ENCODE measurements at places on chromosomes 13 and 19.

GRCh38 chr13:105341758-105342157 is 1193.7 kb downstream of the EFNB2 start:
- no peak for DNase-seq

DNA sequence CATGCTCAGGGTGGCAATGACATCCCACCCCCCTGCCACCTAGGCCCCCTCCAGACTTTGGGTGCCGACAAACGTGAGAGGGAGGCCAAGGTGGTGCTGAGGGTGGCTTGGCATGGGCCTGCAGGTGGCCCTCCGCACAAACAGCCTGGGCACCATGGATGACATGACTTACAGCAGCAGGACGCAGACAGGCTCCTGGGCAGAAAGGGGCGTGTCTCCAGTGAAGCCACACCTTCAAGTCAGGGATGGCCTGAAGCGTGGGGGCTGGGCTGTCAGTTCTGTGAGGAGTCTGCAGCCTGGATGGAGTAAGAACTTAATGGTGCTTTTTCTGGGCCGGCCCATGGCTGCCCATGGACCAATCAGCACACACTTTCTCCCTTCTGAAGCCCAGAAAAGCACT is 25.3 kb downstream of the POMP start:
- no peak for DNase-seq

- no peak for DNase-seq
These were observed 117.8 kb downstream of the NALCN start for GRCh38 chr13:101298517-101298916.

GRCh38 chr19:55489711-55490477 is 1.7 kb downstream of the SSC5D start:
- no peak for DNase-seq

- no peak for DNase-seq
These were observed 13.2 kb upstream of the URI1 start for GRCh38 chr19:29928831-29929230.

DNA sequence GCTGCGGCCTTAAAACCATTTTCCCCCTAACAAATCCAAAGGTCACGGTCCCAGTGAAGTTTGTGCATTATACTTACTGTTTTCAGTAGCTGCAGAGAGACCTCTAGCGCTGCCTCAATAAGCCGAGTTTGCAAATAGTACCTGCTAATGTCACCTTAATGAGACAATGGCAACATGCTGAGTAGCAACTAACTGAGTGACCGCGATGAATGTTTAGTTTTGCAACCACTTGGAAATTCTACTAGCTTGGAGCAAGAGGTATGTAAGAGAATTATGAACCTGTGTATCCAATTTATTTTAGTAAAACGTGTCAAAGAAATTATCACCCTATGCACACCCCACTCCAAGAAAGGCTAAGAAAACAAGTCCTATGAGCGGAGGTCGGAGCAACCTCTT is 1.2 kb downstream of the KPNA3 start:
- no peak for DNase-seq

DNA sequence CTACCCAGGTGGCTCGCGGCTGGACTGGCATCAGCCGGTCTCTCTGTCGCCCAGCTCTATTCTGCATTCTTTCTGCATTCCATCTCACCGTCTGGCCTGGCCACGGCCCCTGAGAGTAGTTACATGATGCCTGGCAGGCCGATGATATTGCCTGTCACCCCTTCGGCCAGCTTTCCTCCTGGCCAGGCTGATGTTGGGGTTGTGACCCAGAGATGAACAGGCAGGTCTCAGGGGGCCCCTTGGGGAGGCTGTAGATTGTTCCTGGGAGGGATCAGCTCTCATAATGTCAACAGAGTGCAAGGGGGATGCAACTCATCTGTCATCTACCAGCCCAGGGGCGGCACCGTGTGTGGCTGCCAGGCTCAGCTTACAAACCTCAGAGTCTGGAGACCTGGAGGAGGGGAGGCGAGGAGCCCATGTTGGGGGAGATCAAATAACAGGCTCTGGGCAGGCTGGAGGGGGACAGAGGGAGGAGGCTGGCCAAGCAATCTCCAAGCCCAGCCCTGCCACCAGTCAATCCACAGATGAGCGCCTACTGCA is 13.6 kb upstream of the FBXO17 start:
- DNase-seq, result no peak

DNA sequence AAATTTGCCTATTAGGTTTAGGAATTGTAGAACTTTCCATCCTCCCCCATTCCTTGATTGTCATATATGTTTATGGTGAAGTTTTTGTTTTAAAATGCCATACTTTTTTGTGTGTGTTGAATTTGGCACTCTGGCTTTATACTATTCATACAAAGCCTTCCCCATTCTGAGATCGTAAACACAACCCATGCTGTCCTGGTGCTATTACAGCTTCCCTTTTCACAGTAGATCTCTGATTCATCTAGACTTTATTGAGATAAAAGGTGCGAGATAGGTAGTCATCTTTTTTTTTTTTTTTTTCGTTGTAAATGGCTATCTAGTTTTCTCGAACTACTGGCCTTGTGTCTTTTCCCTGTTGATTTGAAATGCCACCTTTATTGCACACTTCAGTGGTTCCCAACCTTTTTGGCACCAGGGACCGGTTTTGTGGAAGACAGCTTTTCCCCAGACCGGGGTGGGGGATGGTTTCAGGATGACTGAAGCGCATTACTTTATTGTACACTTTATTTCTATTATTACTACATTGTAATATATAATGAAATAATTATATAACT is 94.6 kb downstream of the LRCH1 start:
- no peak for DNase-seq

DNA sequence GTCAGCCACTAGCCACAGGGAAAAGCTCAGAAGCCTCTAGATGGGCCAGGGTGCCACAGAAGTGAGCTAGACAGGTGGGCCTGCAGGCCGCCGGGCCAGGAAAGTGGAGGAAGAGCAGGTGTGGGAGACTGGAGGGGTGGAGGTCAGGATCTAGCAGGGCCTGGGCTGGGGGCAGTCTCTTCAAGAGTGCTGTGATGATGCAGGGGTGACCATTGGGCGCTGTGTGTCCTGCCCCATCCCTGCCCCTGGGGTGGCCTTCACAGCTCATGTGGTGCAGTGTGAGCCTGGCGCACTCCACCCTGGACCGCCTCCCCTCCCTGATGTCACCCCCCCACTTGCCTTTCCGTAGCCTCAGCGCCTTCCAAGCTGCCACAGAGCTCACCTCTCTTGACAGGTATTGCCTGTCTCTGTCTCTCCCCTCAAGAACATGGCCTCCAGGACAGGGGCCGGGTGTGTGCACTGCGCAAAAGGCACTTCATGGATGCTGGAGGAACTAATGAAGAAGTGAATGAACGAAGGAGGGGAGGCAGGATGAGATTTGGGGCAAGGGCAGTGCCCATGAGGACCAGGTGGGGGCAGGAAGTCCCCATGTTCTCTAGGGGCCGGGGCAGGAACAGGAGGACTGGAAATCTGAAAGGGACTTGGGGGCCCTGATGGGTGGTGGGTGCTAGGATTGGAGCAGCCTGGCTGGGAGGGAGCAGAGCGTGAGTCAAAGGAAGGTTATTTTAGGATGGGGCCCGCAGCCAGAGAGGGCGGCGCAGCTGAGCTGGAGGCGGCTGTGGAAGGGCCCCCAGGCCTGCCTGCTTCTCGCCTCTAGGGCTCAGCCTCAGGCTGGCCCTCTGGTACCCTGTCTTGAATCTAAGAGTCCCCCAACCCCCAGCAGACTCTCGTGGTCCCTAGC is 6.6 kb downstream of the SSBP4 start:
- DNase-seq, result no peak

- no peak for DNase-seq
These were observed 20.0 kb upstream of the SPACA7 start for GRCh38 chr13:112356190-112356589.

DNA sequence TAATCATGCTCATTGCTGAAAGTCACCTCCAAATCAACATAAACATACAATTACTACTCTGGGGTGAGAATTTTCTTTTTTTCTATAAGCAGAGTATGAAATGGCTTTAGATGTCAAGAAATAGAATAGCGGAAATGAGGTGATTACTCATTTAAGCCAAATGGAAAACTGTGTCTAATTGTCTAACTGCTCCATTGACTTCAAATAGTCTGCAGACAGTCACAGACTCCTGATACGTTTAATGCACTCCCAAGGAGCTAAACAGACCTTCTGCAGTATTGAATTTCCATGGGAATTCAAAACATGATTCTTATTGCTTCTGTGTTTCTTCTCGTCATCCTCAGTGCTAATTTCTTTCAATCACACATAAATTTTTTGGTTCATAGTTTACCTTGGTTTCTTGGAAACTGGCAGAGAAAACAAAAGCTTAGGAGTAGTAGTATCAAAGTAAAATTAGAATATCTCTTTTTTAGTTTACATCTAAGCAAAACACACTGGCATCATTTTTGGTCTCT is 865.2 kb upstream of the SLC10A2 start:
- DNase-seq, result no peak

- DNase-seq, result no peak
These were observed 7.2 kb downstream of the FUT5 start for GRCh38 chr19:5863030-5863665.

- DNase-seq, result no peak
These were observed 12.1 kb downstream of the TYK2 start for GRCh38 chr19:10368101-10368803.

DNA sequence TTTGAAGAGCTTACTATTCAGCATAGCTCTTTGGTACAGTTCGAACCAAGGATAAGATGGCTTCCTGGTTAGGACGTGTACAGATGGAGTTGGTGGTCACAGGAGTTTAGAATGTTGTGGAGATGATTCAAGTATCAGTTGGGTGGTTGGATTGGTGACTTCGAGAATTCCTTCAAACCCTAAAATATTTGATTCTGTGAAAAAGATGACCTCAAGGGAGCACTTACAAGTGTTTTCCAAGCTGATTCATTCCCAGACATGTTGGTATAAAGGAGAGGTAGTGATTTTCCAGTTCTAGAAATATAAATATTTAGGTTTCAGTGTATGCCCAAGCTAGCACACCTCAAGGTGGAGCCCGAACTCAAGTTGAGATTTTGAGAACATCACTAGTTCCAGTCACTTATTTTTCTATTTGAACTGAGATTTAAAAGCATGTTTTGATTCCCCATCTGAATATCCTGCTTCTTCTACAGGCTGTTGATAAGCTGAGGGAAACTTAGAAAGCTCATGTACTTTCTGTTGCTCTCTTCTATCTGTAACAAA is 306.1 kb downstream of the DCT start:
- no peak for DNase-seq

GRCh38 chr19:19385896-19386869 is 19.3 kb upstream of the GATAD2A start:
- DNase-seq, result peak; percentile 76

GRCh38 chr13:33519561-33520467 is 234.3 kb upstream of the STARD13 start:
- DNase-seq, result no peak

DNA sequence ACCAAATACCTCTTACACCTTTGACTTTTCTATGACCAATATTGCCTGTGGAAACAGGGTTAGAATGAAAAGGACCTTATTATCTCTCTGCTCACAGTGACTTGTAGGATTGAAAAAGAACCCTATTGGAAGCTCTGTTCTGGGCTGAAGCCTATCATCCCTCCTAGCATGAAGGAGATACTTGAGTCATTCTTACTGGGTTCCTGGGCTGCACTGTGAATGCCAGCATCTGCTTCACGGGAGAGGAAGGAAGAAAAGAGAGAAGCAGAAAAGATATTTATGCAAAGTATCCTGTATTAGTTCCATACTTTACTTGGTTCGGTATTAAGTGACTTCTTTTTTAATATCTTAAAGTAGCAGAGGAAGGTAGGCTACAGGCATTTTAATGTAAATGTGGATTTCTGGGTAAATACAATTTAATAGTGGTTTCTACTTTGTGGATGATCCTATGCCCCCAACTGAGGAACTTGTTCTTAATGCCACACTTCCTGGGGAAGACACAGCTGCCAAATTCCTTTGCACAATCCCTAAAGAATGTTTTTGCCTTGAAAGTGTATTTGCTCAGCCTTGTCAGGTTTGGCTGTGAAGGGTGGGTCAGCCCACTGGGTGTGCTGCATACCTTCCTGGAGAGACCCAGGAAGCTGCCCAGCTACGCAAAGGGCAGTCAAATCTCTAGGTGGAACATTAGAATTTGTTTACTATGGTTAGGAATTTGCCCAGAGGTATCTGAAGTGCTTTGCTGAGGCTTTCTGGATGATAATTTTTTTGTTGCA is 13.7 kb upstream of the SCEL start:
- DNase-seq, result no peak

GRCh38 chr13:22596171-22596863 is 584.5 kb upstream of the SGCG start:
- DNase-seq, result no peak

DNA sequence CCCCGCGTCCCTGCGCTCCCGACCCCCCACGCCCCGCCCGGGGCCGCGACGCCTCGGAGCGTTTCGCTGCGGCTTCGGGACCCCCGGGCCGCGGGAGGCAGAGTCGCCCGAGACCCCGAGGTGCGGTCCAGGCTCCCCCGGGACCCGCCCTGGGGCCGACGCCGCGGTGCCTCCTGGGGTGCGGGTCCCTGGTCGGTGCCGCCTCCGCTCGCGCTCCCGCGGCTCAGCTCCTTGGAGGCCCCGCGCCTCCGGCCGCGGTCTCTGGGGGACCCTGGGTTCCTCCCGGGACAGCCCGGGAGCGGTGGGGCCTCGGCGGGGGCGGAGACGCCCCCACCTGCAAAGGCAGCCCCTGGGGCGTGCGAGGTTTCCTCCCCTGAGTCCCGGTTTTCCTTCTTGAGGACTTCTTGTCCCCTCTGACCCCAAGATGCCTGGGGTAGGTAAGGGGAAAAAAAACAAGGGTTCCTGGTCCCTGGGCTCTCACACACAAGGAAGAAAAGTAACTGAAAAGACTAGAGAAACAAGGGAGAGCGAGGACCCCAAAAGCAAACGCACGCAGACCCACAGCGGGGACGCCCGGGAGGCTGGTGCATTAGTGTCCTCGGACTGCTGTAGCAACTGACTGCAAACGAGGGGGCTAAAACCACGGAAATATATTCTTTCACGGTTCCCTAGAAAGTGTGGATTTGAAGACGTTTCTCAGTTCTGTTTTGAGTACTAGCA is 740 bp downstream of the ZNF555 start:
- no peak for DNase-seq

DNA sequence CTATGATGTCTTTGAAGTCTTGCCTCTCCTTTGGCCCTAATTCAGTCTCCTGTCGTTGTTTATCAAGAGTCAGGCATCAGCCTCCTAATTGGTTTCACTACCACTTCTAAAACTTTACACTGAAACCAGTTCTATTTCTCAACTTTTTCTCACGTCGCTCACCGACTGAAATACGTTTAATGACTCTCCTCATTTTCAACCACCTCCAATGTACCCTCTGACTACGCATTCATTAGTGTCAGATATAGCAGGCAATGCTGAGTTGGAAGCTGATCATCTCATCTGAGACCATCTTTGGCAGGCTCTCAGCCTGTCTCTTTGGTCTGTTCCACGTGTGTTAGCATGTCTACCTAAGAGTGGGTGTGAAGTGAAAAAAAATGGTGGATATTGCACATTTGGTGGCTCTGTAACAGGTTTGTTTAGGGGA is 128.1 kb downstream of the KL start:
- DNase-seq, result no peak

- no peak for DNase-seq
These were observed 8.6 kb upstream of the IRGC start for GRCh38 chr19:43707158-43707712.

DNA sequence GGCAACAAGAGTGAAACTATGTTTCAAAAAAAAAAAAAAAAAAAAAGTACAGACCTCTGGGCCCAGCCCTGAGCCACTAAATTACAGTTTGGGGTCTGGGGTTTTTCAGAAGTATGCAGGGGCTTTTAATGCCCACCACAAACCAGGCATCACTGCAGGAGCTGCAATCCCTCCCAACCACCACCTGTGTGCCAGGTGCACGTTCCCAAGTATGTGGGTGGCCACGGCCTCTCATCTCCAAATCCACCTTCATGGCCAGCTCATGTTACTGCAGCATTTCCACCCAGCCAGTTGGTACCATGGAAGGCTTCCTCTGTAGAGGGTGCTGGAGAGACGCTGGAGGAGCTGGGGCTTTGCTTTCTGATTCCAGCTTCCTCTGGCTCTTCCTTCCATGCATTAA is 26.5 kb downstream of the CEP89 start:
- no peak for DNase-seq

Measured in NK-92 treated with Interleukin-12 subunit alpha and Interleukin-12 subunit beta, amount 100 ng/mL, for 24 hours (cell line).